ENCODE measurements at places on chromosomes 2 and 18.

DNA sequence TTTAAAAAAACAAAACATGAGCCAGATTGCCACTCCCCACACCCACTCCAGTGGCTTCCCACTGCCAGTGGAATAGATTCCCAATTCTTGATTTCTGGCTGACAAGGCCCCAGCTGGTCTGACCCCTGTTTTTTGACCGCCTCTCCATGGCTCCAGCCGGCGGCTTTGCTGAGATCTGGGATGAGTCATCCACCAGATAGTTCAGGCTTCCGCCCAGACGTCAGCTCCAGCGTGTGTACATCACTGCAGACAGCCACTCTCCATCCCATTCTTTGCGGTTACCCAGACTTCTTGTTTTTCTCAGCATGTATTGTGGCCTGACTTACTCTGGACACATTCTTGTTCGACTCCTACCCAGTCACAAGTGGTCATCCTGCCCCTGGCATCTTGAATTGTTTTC, 227.9 kb downstream of the GBX2 start:
- no peak for DNase-seq

DNA sequence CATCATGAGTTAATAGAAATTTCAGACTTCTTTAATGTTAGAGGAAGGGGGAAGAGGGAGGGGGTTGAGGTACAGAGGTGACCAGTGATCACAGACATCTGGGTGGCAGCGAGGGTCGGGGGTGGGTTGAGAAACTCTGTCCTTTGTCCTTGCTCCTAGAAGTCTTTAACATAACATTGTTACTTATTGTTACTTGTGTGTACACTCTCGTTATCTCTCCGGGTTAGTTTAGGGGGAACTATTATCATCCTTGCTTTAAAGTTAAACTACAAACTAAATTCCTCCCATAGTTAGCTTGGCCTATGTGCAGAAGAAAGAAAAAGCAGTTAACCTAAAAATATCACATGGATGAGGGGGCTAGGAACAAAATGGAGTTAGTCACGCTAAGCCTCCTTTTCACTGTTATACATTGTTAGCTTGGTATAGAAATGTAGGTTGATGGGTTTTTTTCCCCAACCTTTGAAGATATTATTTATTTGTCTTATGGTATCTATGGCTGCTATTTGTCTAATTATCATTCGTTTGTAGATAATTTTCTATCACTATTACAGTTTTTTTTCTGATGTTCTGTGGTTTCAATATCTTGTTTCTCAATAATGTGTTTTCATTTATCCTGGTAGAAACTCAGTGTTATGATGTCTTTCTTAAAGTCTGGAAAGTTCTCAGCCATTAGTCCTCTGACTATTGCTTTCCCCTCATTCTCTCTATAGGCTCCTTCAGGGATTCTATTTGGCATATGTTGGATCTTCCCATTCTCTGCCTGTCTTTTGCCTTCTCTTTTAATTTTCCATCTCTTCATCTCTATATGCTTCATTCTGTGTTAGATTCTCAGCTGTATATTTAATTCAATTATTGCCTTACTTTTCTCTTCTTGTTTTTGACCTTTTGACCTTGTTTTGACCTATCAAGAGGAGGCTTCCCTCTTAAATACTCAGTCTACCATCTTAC, 13.2 kb upstream of the B4GALT6 start:
- no peak for DNase-seq

GRCh38 chr2:42359965-42360483, 993 bp downstream of the COX7A2L start:
- peak; percentile 55 for DNase-seq

- no peak for DNase-seq
Measured at GRCh38 chr18:44510390-44510789, 170.3 kb upstream of the SETBP1 start.

- DNase-seq, result no peak
Measured at GRCh38 chr2:152646775-152647174, 70.5 kb downstream of the PRPF40A start.

DNA sequence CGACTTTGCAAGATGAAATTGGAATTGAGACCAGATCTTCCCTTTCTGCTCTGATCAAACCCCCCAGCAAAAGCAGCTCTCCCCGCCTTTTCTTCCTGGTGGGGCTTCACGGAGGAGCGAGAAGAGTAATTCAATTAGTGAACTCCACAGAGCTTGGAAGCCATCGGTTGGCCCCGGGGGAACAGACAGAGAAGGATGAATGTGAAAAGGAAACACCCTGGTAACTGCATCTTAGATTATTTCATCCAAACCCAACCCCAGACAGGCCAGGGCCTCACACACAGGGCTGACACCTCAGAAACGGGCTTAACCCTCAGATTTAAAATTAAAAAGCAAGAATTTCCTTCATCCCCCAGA, 18.3 kb downstream of the SMAD7 start:
- DNase-seq, result no peak

GRCh38 chr2:44902217-44903137, 39.0 kb upstream of the SIX3 start:
- no peak for DNase-seq

DNA sequence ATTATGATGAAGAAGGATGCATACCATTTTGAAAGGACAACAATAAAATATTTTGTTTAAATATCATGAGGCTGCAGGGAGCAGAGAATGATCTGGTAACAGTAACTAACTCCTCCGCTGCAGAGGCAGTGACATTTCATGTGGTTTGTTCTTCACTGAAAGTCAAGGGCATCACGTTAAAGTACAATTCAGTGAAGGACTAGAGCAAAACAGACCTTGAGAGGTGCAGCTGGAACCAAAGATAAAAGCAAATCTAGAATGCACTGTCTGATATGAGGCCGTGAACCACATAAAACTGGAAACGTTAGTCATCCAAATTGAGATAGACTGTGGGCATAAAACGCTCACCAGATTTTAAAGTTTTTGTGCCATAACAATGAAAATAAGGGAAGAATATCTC, 522.9 kb upstream of the TNP1 start:
- no peak for DNase-seq

DNA sequence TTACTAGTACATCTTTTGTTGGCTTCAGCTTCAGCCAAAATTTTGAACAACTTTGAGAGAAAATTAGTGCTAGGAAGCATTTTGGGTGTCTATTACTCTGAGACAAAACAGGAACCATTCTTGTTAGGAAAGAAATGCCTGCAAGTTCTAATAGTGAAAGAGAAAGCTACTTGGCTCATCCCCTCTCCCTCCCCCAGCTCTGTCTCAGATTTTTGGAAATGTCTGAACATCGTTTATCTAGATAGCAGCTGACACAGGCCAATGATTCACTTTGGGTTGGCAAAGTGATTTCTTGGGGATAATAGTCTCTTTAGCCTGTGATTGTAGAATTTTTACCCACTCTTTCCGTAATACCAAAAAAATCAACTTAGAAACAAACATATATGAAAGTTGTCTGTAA, 42.3 kb upstream of the PTPRM start:
- DNase-seq, result no peak

GRCh38 chr2:201949181-201949926, 84.3 kb upstream of the FZD7 start:
- no peak for DNase-seq

GRCh38 chr2:7825591-7826312, 856.1 kb upstream of the ID2 start:
- DNase-seq, result no peak

GRCh38 chr2:165407466-165407865, 62.0 kb upstream of the CSRNP3 start:
- DNase-seq, result no peak

DNA sequence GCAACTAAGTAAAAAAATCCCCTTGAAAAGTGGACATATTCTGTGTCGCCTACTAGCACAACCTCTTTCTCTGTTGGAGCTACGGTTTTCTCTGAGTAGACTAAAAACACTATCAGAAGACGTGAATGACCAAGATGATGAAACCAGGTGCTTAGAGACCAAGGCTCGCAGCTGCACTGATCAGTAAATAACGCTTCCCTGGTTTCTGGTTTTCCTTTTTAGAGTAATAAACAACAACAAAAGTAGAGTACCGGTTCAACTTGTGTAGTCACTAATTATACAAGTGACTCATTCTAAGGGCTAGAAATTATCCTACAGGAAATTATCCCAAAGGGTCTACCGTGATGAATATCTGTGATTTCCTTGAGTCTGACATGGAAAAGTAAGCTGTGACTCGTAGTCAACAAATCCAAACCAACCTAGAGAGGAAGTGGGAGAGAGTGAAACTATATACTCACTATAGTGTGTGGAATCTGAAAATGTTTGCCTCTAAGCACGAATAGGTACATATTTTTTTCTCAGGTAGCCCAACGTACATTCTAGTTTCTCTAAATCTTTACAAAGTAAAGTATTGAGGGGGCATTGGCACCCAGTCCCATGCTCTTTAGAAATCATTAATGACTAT, 17.8 kb downstream of the RASGRP3 start:
- no peak for DNase-seq

DNA sequence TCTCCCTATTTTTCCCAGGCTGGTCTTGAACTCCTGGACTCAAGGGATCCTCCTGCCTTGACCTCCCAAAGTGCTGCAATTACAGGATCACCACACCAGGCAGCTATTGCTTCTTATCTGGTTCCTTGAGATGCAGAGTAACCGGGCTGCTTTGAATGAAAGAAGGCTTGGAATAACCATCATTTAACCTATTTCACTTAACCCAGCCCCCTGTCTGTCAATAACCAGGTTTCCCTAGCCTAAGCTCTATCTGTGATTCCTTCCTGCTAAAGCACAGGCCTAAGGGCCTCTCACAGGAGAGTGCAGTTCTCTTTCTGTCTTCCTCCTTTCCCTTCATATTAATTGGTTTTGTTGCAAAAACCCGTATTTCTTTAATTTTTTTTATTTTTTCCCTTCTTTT, 393.5 kb upstream of the RAB12 start:
- no peak for DNase-seq

GRCh38 chr2:3399829-3400228, 20.3 kb downstream of the TRAPPC12 start:
- DNase-seq, result no peak

Measured in activated naive CD8-positive, alpha-beta T cell treated with anti-CD3 and anti-CD28 coated beads, Interleukin-2, amount 10 ng/mL, durations not matched to agents 7 days and 5 days (primary cell).